ENCODE measurements at places on chromosomes 3 and 15.

GRCh38 chr15:40930430-40931299, 1.5 kb downstream of the DLL4 start:
- no peak for DNase-seq

- DNase-seq = no peak
Measured at GRCh38 chr3:142857056-142857455, 31.8 kb downstream of the PCOLCE2 start.

DNA sequence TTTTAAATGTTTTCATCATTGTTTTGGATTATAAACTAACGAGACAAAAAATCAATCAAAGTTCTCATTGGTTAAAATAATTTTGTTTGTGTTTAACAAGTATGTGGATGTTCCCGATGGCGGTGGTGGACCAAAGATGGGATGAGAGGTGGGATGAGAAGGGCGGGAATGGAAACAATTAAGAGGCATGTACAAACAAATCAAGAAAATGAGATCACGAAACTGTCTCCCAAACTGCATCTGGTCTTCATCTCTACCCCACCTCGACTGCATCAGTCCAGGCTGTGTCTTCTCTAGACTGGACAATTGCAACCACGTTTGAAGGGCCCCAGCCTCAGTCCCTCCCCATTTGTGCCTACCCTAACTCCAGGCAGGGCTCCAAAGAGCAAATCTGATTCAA, 56.1 kb downstream of the SLC12A8 start:
- no peak for DNase-seq

GRCh38 chr3:55458181-55458790, 28.8 kb downstream of the WNT5A start:
- DNase-seq = no peak

DNA sequence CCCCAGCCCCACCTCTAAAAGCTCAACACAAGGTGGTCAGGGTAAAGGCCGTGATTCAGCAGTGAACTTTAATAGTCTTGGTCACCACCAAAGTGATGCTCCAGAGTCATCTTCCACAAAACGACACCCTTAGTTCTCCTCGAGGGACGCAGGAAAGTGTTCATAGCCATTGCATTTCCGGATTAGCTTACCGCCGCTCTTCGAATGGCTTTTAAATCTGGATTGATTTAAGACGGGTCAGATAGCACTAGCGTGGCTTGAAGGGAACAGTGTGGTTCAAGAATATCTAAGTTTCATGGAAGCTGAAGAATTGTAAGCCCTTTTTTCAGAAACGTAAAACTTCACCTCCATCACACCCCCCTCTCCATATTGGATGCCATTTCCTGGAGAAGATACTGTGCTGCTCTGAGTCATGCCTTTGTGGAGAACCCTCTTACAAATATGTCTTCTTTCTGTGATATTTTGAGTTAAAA, 829 bp downstream of the RNF7 start:
- peak; percentile 6 for DNase-seq

GRCh38 chr3:190697901-190698300, 164.6 kb downstream of the GMNC start:
- DNase-seq = no peak

GRCh38 chr15:71713191-71713809, 97.1 kb upstream of the NR2E3 start:
- DNase-seq = no peak

- no peak for DNase-seq
Measured at GRCh38 chr3:171614318-171614921, 154.2 kb upstream of the TNIK start.

DNA sequence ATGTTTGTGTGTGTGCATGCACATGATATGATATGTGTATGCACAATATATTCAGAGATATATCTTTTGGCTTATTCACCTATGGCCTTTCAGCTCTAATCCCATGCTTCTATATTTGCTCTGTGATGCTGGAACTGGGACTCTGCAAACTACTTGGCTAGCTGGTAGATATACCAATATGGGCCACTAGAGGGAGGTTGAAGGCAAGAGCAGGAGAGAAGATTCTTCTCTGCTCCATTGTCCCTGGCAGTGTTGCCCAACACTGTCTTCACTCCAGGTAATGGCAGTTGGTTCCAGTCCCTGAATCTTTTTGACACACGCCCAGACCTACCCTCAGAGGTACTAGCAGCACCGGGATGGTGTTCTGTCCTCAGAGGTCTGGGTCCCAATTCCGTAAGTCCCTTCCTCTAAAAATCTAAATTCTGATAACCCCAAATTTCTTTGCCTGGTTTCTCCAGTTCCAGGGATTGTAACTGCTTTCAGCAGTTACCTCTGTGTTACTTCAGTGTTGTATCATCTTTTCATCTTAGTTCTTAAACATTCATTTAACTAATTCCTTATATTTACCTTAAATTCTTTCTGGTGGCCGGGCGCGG, 44.7 kb downstream of the GTPBP8 start:
- DNase-seq = no peak

DNA sequence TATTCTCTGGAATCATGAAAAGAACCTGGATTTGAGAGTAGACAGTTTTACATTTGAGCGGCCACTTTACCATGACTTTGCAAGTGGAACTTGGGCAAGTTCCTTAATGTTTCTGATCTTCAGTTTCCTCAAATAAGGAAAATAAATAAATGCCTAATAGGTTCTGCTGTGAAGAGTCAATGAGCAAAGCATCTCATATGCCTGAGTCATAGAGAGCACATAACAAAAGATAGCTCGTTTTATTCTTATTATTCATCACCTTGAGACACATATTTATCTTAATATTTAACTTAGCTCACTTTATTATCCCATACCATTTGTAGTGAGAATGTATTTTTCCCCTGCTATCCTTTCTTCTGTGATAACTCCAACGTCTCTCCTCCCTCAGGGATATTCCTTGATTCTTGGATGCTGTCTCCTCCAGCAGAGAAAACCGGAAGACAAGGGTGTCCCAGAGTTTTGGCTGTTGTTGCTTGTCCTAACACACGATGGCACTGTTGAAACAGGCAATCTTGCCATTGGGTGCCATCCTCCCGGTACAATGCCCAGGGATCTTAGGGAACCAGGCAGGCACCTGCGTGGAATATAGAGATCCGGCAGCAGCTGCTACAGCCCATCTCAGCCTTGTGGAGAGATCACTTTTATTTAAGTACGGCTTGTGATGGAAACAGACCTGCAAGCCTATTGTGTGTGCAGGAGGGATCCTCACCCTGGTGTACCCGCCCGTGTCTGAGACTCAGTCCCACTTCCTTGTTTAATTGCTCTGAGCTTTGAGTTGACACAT, 33.3 kb upstream of the VPS33B start:
- no peak for DNase-seq

DNA sequence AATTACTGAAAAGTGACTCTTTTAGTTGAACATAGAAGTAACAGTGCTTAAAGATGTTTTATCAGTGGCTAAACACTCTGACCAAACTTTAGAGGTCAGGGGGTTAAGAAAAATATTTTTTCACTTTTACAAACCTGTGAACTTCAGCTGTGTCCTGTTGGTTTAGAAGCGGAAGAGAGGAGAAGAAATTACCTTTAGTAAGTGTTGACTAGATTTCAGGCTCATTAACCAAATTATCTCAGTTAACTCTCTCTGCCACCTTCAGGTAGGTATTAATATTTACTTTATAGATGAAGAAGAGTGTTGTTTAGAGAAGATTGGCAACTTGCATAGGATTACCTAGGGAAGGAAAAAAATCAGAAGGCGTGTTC, 151.9 kb upstream of the CMC1 start:
- DNase-seq = no peak

DNA sequence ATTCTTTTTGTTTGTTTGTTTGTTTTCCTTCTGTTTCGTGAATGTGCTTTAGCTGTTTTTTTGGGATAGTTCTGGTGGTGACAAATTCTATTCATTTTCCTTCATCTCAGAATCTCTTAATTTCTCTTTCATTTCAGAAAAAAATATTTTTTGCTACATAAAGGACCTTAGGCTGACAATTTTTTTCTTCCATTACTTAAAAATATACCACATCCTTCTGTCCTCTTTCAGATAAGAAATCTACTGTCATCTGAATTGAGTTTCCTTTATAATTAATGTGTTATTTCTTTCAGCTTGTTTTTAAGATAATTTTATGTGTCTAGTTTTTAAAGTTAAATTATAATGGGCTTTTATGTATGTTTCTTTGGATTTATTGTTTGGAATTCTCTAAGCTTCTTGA, 47.6 kb downstream of the IL16 start:
- no peak for DNase-seq

GRCh38 chr3:115996420-115997108, 373.3 kb downstream of the GAP43 start:
- DNase-seq = no peak

DNA sequence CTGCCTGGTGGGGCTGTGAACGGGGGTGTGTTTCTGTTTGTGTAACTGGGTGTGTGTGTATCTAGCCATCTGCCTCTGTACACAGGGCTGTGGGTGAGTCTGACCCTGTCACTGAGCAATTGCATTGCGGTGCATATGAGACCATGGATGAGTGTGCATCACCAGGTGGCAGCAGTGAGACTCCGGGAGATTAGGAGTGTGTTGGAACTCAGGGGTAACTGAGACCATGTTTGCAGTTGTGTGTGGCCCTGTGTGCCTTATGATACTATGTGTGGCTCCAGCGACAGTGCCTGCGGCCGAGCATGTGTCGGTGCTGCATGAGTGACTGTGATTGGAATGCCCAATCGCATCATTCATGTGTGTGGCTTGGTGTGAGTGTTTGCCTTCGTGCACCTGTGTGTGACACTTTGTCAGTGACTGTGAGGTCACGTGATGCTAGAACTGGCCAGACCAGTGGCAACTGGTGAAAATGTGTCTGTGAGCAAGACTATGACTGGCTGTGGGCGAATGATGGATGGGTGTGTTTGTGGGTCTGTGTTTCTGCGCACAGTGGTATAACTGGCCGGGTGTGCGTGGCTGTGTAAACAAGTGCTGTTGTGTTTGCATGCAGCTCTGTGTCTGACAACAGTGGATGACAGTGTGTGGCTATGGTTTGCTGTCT, 14.0 kb downstream of the VILL start:
- DNase-seq = peak; percentile 33

DNA sequence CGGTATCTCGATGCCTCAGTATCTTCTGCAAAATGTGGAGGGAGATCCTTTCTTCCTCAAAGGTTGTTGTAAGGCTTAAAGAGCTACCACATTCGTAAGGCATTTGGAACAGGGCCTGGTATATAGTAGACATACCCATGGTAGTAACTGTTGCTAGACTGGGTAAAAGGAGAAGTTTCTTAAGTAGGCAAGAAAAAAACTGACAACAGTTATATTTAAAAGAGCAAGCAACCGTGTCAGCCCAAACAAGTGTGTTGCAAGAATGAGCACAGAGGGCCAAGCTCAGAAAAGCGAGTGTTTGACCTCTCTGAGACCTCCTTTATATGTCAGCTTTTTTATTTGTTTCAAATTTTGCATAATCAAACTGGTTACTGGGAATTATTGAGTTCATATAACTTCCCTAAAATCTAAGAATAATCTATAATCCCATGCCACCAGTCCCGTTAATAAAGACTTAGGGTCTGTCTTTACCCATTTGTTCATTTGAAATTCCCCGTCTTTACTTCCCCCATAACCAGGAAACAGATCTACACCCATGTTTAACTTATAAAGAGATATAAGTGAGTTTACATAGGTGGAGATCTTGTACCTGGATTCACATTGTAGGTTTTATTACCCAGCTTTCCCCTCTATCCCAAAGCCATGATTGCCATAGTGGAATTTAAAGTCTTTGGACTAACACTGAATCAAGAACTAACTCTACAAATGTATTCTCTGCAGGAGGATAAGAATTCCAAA, 7.3 kb downstream of the B3GNT5 start:
- DNase-seq = no peak

DNA sequence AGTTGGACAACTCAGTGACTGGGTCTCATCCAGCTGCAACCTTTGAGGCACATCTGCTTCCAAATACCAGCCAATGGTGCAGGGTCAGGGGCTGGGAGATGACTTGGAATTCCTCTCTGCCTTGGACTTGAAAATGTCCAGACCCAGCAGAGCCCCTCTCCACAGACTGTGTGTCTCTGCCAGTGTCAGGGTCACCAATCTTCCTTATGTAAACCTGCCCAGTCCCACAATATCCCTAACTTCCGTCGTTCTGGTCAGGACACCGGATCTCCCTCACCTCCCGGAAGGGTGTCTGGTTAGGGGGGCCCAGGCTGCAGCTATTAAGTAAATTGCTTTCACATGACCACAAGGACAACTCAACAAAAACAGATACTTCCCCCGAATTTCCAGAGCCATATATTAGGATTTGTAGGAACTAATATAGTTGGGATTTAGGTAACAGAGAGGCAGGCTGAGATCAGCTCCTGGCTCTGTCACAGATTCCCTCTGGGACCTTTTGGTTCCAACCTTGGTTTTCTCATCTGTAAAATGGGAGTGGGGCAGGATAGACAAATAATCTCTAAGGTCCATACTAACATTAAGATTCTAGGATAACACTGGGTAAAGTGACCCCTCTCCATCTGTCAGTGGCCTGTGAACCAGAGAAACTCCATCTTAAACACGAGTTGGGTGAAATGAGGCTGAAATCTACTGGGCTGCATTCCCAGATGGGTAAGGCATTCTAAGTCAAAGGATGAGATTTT, 30.8 kb downstream of the IGDCC3 start:
- no peak for DNase-seq

- no peak for DNase-seq
Measured at GRCh38 chr15:72319360-72319984, 485 bp downstream of the CELF6 start.

- no peak for DNase-seq
Measured at GRCh38 chr3:20909511-20909910, 723.5 kb upstream of the SGO1 start.

GRCh38 chr15:68674975-68675374, 96.2 kb downstream of the CORO2B start:
- DNase-seq = no peak

DNA sequence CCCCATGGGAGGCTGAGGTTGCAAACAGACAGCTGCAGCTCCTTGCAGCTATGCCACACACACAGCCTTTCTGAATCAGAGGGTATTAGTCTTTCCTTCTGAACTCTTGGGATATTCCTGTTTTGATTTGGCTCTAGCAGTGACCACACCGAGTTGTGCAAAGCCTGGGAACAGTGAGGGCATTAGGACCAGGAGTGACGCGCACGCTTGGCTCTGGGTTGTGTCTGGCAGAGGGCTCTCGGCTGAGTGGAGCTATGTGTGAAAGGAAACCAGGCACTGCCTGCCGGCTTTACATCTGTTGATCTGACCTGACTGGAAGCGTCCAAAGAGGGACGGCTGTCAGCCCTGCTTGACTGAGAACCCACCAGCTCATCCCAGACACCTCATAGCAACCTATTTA, at the start of gene GALNT15:
TSS of gene GALNT15 (plus strand) at position 292 of the 400 bp plus-strand sequence. CDS start 472 bp downstream, outside the sequence.
- no peak for DNase-seq

GRCh38 chr3:79968418-79968817, 200.6 kb upstream of the ROBO1 start:
- no peak for DNase-seq

GRCh38 chr3:24530471-24530870, 35.8 kb upstream of the THRB start:
- DNase-seq = no peak

DNA sequence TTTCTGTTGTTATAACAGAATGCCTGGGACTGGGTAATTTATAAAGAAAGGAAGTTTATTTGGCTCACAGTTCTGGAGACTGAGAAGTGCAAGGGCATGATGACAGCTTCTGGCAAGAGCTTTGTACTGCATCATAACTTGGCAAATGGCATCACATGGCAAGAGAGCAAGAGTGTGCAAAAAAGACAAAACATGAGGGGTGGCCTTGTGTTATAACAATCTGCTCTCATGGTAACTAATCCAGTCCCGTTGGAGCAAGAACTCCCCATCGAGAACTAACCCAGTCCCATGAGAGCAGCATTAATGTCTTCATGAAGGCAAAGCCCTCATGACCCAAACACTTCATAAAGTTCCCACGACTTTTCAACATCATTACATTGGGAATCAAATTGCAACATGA, 23.2 kb downstream of the SCN11A start:
- no peak for DNase-seq

- DNase-seq = no peak
Measured at GRCh38 chr3:181966393-181966792, 254.7 kb downstream of the SOX2 start.
